ENCODE measurements at places on chromosomes 7 and 10.

DNA sequence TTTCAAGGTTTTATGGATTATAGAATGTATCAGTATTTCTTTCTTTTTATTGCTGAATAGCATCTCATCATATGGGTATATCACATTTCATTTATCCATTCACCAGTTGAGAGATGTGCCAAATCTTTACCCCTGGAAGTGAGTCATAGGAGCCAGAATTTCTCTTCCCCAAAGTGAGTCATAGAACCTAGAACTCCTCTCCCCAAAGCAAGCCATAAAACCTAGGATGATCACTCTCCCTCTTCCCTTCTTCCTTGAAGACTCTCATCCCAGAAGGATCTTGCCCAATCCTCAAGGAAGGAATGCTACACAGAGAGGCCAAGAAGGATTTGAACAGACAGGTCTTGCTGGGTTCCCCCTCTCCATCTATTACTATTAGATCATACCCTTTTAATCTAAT is 199.9 kb downstream of the EVX1 start:
- no peak for DNase-seq

DNA sequence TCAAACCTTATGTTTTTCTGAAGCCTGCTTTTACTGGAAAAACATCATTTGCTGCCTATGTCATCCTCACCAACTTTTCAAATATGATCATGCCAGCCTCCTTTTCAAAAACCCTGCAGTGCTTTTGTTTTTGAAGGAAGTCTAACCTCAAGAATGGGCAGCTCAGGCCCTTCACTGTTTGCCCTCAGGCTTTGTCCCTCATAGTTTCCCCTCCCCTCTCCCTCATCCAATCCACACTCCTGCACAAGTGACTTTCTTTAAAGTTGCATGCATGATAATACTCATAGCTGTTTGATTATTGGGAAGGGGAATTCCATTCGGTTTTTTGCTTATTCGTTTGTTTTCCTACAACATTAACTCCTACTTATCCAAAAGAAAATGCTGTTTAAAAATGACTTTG is 219.4 kb downstream of the SEMA3E start:
- no peak for DNase-seq

- no peak for DNase-seq
These were observed 67.6 kb downstream of the C10orf120 start for GRCh38 chr10:122632031-122632430.

DNA sequence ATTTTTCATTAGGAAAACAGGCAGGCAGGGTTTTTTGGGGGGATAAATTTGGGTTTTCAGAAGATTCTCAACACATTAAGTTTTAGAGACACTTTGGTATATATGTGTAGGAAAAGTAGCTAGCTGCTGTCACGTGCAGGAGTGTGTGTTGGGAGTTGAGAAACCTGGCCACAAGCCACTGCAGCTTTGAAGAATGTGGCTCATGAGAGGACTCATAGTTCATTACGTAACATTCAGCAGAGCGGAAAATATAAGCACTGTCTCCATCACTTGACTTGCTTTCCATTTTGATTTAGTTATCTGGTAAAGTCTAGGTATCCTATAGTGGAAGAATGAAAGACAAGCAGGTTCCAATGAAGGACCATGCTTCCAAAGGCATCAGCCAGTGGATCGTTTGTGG is 31.2 kb downstream of the SMNDC1 start:
- no peak for DNase-seq

DNA sequence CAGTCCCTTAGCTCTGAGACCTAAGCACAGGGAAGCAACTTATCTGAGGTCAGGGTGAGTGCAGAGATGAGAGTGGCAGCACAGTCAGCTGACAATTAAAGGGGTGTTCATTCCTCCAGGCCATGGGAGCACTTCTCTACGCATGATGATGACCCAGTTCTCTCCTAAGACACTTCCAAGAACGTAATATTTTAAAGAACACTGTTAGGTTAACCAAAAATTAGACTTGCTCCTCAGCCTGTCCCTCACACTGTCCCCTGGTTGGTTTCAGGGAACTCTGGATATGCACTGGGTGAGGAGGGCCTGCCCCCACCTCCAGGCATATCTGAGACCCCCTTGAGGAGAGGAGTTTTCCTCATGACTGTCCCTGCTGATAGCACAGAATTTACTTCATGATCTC is 767.5 kb downstream of the GRID1 start:
- DNase-seq: no peak

DNA sequence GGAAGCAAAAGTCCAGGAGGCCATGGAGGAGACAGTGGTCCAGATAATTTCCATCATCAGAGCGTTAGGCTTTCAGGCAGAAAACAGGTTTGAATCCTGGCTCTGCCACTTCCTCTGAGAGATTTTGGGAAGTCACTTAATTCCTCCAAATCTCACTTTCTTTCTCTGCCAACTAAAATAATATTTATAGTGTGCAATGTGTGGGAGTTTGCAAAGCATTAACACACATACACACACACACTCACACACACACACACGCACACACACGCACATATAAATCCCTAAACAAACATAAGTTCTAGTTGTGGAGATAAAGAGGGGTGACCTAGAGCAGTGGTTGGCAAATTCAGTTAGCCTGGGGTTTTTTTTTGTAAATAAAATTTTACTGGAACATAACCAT is 84.8 kb downstream of the TRIL start:
- DNase-seq: no peak

GRCh38 chr10:1301143-1301542 is 245.0 kb downstream of the WDR37 start:
- DNase-seq: no peak

- no peak for DNase-seq
These were observed 78.4 kb downstream of the RNF216 start for GRCh38 chr7:5702876-5703571.

DNA sequence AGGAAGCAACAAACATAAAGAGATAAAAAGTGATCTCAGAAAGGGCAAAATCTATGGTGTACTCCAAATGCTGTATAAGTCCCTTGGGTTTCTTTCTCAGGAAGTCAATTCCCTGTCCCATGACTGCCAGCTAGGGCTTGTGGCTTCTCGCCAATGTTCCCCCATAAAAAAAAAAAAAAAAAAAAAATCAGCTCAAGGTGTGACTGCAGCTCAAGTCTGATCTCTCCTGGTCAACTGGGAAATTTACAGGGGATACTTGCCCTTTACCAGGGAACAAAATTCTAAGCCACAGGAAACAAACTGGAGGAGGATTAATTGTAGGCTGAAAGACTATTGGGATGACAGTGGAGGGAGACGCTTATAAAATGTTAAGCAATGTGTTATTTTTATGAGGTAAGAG is 76.0 kb downstream of the PCGF5 start:
- no peak for DNase-seq

GRCh38 chr10:52216852-52217251 is 97.2 kb upstream of the DKK1 start:
- DNase-seq: peak; percentile 42

- peak; percentile 51 for DNase-seq
These were observed 63.9 kb downstream of the VOPP1 start for GRCh38 chr7:55508221-55509011.

GRCh38 chr10:92413011-92413410 is 122.0 kb downstream of the MARCHF5 start:
- no peak for DNase-seq

DNA sequence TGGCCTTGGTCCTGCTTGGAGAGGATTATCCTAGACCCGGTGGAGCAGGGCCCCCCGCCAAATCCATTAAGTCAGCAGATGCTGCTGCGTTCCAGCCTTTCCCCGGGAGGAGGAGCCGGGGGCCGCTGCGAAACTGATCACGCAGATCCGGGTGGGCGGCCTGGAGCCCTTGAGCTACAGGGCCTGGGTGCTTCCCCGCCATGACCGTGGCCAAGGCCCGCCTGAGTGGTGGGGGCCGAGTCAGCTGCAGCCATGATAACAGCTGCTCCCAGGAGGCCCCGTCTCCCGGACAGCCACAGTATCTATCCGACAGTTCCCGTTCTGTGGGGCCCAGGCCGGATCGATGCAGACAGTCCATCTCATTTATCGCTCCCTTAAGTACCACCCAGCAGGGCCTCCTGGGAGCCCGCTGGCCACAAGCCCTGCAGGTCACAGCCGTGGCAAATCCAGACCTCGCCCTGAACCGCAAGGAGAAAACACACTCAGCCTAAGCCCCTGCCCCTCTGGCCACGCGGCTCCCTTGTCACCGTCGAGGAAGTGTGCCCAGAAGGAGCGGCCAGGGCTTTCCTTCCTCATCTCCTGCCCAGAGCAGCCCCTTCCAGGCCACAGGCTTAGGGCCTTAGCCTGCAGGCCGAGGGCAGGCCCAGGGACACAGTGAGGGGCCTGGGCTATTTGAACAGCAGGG is 34.4 kb upstream of the SLC29A4 start:
- no peak for DNase-seq

DNA sequence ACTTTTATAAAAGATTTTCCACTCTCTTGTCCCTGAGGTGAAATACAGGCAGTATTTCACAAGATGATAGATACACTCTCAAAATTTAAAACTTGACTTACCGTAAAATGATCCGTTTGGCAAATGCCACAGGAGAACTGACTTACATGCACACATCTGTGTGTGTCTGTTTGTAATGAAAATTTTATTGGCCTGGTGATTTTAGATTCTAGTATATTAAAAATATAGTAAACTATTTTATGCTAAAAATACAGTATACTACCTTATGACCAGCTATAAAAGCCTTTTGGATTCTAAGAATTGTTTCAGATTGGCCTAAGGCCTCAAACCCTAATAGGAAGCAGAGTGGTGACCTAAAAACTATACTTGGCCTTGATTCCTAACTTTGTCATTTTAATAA is 362.7 kb downstream of the IPMK start:
- no peak for DNase-seq

- no peak for DNase-seq
These were observed 30.1 kb downstream of the JCAD start for GRCh38 chr10:30029164-30029871.

DNA sequence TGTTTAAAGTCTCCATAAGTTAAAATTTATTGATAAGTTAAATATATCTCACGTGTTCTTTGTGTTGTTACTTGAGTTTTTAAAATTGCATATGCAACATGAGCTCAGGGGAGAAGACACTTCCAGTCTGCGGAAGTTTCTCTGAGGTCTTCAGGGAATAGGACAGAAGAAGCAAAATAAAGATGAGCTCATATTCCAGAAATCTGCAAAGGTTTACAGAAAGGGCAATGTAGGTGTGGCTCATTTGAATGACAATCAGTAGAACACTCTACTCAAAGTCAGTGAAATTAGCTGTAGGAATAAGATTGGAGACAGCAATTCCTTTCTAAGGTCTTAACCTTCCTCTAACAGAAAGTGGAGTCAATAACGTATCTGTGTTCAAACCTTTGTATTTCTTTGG is 53.7 kb downstream of the CACNA2D1 start:
- no peak for DNase-seq

DNA sequence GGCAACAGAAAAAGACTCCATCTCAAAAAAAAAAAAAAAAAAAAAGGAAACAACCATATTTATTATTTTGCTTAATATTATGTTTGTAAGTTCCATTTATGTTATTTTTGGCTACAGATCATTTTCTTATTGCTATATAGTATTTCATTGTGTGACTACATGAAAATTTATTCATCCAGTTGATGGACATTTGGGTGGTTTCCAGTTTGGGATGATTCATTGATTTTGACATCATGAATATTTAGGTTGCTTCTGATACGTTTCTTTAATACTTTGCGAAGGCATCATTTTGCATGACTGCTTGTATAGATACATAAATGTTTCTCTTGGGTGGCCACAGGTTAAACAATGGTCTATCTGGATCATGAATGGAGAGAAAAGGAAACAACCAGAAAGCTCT is 2.0 kb upstream of the NPSR1 start:
- DNase-seq: no peak

Measured in GM06990 (cell line).